ENCODE measurements at places on chromosomes 7 and 10.

DNA sequence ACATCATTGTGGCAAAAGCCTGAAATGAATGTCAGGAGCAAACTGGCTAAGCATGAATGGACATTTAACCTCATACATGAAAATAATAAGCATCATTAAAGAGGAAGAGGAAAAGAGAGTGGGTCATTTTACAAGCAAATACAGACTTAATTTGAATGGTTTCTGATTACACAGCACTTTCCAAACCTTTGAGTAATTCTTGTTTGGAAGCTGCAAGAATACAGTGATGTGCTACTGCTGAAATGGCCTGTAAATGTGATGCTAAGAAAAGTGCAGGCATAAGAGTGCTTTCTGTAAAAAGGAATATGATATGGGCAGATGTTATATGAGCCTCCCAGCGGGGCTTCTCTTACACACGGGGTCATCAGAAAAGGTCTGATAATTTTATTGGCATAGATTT lies 30.2 kb downstream of the TAS2R16 start:
- no peak for DNase-seq

DNA sequence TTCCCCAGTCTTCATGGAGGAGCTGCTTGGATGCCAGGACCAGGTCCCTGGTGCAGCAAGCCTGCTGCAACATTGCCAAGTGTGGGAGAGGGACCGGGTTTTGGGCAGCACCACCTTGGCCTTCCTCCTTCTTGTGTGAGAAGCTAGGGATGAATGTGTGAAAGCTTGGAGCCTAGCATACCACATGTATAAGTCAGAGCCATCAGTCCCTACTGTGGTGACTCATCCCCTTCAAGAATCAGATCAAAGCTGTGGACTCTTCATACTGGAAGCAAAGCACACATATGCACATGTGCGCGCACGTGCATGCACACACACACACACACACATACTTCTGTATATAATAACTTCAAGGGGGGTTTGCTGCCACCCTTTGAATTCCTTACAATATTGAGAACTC lies 527.8 kb downstream of the LRMDA start:
- no peak for DNase-seq

- no peak for DNase-seq
These were observed 113.8 kb downstream of the COL28A1 start for GRCh38 chr7:7421826-7422225.

- DNase-seq, result no peak
These were observed 216.3 kb downstream of the SFMBT2 start for GRCh38 chr10:7194571-7194970.

DNA sequence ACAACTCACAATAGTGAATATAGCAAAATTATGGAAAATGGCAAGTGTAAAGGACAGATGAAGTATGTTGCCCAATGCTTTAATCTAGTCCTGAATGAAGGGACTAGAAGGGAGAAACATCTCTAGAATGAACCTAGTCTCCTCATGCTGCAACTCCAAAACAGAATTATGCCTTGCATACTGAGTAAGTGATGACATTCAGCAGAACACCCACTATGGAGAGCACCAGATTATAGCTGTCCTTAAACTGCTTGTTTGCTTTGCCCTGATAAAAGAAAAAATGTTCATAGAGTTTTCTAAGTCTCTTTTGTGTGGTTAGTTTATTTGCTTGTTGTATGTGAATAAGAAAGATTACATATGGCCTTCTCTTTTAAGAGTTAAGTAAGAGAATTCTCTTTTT lies 7.8 kb upstream of the HGF start:
- no peak for DNase-seq

GRCh38 chr7:68613405-68613804 lies 984.9 kb upstream of the AUTS2 start:
- no peak for DNase-seq

DNA sequence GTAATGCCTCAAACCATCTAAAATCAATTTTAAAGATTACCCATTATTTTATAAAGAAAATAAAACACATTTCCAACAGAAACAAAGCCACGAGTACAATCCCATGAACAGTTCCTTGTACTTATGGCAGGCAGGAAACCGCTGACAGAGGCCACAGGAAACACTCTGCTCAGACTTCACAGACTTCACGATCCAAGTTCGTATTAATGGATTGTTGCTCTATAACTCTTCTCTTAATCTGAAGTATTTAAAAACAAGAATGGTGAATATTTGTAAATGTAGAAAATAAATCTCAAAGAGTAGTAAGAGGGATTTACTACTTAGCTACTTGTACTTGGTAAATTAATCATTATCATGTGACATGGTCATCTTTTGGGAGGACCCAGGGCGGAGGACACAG lies 78.3 kb downstream of the SNX10 start:
- no peak for DNase-seq

- DNase-seq, result no peak
These were observed 535.4 kb upstream of the GALNT17 start for GRCh38 chr7:70596598-70596913.

GRCh38 chr7:152117356-152117755 lies 91.9 kb downstream of the GALNT11 start:
- DNase-seq, result no peak

DNA sequence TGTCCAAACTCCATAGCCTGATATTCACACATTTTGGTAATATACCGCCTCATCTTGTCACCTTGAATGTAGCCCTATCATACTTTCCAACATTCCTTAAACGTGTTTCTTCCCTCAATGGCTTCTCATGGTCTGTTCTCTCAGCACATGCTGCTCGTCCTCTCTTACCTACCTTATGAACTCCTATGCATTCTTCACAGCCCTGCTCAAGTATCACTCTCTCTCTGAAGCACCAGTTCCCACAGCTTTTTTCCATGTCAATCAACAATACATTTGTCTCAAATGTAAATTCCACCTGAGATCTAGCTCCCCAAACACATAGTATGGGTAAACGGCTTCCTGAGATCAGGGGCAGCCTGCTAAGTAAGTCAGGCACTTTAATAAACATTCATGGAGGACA lies 85.2 kb upstream of the ZMIZ1 start:
- no peak for DNase-seq

GRCh38 chr7:121872831-121873288 lies at the start of gene PTPRZ1:
PTPRZ1 (plus strand) TSS chr7:121873161; CDS start chr7:121873500, 339 bp downstream.
- no peak for DNase-seq

GRCh38 chr7:130909881-130910672 lies 176.1 kb upstream of the KLF14 start:
- DNase-seq, result no peak

- DNase-seq, result no peak
These were observed 11.7 kb upstream of the RAMP3 start for GRCh38 chr7:45145881-45146280.

GRCh38 chr7:14639329-14639728 lies 263.2 kb downstream of the DGKB start:
- DNase-seq, result no peak

DNA sequence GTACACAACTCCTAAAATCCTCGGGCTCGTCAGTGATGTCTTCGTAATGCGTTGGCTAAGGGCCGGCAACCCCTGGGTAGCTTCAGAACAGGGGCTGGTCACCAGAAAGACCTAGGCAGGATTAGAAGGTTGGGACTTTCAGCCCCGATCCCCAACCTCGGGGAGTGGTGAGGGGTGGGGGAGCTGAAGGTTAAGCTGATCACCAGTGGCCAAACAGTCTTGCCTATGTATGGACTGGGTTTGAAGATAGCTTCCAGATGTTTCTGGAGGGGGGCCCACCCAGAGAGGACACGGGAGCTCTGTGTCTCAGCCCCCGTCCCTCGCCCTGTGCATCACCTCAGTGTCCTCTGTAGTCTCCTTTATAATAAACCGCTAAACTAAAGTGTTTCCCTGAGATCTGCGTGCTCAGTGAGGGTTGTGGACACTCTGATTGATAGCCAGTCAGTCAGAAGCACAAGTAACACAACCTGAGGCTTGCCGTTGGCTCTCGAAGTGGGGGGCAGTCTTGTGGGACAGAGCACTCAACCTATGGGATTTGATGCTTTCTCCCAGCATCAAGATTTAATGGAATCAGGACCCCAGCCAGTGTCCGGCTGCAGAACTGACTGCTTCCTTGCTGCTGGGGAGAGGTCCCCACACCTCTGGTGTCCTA lies 10.0 kb downstream of the PPP2R2D start:
- DNase-seq, result no peak

GRCh38 chr7:150974468-150975391 lies 3.4 kb downstream of the KCNH2 start:
- DNase-seq, result no peak

GRCh38 chr10:94155722-94156271 lies 162.1 kb downstream of the PLCE1 start:
- no peak for DNase-seq

DNA sequence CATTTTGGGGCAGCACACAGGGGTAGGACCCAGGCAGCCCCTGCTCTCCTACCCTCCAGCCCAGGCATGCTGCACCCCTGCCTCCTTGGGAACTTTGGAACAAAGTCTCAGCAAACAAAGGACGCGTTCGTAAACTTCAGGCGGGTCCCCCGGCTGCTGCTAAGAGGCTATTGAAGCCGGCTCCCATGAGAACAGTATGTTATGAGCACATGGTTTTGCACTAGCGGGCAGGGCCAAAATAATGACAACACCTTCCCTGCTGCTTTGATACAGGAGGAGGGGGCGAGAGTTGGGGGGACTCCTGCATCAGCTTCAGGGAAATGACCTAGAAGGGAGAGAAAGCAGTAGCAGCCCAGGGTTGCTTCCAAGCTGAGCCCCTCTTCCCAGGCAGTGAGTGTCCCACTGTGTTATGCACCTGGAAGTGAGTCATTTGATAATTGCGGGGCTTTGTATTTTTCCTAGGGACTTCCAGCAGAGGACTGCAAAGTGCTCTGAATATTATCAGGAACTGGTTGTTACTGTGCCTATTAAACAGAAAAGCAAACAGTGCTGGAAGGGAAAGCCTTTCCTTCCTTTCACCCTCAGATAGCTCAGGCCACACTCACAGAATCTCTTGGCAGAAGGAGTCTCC lies 6.9 kb downstream of the ITPRIP start:
- DNase-seq, result peak; percentile 90

DNA sequence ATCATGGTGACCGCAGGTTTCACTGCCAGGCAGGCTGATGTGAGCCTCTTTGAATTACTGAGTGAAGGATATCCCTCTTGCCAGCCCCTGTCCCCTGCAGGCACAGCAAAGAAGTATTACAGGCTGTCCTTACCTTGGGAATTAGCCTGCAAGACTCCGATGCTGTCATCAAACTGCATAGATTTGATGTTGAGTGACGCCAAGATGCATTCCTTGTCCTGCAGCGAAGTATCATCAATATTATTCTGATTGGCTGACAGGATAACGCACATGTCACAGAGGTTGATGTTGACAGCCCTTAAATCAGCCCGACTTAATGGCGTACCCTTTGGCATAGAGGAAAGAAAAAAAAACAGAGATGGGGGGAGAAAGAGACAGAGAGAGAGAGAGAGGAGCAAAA lies 693.0 kb downstream of the KCNMA1 start:
- DNase-seq, result no peak

DNA sequence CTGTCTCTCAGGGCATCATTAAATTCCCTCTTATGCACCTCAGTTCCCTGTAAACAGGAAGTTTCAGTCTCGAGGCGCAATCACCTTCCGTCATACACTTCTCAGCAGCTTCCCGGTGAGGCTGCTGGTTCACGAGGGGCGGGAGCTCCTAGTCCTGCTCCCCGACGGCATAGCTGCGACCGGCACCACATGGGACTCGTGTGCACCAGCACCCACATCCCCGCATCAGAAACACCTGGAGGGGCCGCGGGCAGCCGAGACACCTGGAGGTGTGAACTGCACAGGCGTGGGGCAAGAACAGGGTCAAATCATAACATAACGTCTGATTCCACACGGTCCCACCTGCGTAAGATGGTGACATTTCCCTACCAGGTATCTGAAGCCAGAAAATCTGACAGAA lies 52.7 kb downstream of the DIP2C start:
- no peak for DNase-seq

GRCh38 chr7:105932835-105933477 lies 30.1 kb upstream of the CDHR3 start:
- DNase-seq, result peak; percentile 24

GRCh38 chr10:119786117-119786769 lies 60.4 kb downstream of the INPP5F start:
- DNase-seq, result no peak

GRCh38 chr10:62796896-62797295 lies 7.6 kb upstream of the ADO start:
- no peak for DNase-seq

DNA sequence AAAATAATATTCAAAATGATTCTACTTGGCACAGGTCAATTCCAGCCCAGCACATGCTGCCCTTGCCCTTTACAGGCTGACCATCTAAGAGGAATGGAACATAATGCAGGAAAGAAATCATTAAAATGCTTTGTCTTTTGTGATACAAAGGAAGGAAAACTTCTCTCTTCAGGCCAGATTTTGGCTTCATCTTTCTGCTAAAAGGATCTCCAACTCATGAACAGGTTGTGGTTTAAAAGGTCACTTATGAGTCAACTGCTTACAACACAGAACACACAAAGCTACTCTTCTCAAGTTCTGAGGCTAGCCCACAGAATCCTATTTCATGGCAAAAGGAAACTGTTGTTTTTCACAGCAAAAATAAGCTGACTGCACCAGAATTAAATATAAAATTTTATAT lies 197.1 kb downstream of the DOCK4 start:
- DNase-seq, result no peak

GRCh38 chr10:132349766-132350165 lies 17.8 kb downstream of the LRRC27 start:
- no peak for DNase-seq

DNA sequence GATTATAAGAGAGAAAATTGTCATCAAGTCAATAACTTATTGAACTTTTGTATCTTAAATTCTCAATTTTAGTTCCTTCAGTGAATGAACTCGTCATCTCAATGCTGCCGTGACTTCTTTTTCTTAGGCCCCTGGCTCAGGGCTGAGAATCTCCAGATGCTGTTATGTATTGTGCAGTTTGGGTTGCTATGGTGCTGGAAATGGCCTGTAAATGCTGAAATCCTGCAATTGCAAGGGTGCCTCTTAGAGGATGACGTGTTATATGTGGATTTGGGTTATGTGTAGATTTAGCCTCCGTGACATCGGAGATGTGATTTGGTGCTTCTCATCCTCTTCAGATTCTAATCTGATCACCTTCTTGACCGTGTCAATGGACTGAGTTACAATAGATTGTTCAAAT lies 55.7 kb upstream of the ZRANB1 start:
- no peak for DNase-seq

DNA sequence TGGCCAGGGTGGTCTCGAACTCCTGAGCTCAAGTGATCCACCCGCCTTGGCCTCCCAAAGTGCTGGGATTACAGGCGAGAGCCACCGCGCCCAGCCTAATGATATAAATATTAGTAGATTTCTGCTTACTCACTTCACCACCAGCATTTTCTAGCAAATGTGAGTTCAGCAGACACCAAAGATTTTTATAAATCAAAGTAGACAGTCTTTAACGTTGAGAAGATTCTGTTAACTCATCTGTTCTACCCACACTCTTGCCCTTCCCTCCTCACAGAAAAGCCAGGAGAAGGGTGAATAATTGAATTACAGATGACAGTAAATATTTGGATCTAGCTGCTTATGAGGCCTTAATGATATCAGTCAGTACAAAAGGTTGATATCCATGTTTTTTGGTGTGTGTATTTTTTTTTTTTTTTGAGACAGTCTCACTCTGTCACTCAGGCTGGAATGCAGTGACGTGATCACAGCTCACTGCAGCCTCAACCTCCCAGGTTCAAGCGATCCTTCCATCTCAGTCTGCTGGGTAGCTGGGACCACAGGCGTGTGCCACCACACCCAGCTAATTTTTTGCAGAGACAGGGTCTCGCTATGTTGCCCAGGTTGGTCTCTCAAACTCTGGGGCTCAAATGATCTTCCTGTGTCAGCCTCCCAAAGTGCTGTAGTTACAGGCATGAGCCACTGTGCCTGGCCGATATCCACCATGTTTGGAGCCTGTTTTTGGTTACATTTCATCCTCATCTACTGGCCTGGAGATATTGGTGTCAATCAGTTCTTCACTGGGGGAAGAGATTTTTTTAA lies 120.5 kb downstream of the CUX1 start:
- no peak for DNase-seq
